ENCODE measurements at places on chromosomes 1 and 21. TPM values are rescaled to one million over a fixed set of nuclear protein-coding genes. Genes with fewer than 3 reads are reported as not detected.

DNA sequence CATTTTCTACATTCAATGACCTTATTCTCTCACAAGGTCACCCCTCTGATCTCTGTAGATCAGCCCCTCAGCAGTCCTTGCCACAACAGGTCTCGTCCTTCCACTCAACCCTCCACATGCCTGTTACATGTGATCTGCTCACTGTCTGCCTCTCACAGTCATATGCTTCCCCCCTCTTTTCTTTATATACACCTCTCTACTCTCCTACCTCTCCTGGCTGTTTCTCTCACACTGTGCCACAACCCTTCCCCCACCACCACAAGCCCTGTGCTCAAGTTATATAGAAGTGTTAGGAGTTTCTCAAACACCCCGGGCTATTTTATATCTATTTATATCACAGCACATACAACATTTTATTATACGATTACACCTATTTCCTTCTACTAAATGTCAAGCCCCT, 12.6 kb downstream of the B3GALNT2 start:
- no peaks in the 10 kb centered on the region for H3K36me3 ChIP-seq
- H3K4me1 ChIP-seq, result no peaks in the 10 kb centered on the region
- DNase-seq, result no peak
- H3K27me3 ChIP-seq, result no peaks in the 10 kb centered on the region
- no peak overlapping the region for H3K27ac ChIP-seq

Gene RHOU
- total RNA-seq, result 1.8 TPM

Gene ASCL5
- not detected for total RNA-seq

Gene LRRC3
- total RNA-seq, result 0.76 TPM

Gene RWDD3
- total RNA-seq, result 22.5 TPM

DNA sequence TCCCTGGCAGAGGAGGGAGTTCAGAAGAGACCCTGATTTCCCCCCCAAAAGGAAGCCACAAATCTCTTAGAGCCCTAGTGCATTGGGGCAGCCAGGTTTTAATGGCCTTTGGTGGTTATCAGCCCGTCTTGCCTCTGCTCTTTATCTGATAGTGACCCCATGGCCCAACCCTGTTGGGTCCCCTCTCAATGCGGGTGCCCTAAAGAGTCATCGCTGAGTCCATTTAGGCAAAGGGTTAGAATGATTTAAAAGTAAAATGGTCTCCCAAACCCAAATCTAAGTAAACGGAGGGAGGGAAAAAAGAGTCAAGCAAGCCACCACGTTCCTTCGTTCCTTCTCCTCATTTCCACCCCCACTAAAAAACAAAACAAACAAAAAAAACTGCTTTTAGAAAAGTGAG, 164.0 kb downstream of the RUNX1 start:
- DNase-seq, result no peak
- H3K27ac ChIP-seq, result no peak overlapping the region
- no peaks in the 10 kb centered on the region for H3K27me3 ChIP-seq
- no peaks in the 10 kb centered on the region for H3K36me3 ChIP-seq
- no peak overlapping the region for H3K4me3 ChIP-seq

GRCh38 chr1:31479811-31480210, 66.8 kb downstream of the SERINC2 start:
- no peaks in the 10 kb centered on the region for H3K27me3 ChIP-seq
- no peak overlapping the region for H3K27ac ChIP-seq
- no peak for DNase-seq
- no peaks in the 10 kb centered on the region for H3K36me3 ChIP-seq

GRCh38 chr21:39022035-39022434, 161.2 kb downstream of the PSMG1 start:
- no peaks in the 10 kb centered on the region for H3K36me3 ChIP-seq
- no peak for DNase-seq
- H3K4me1 ChIP-seq, result no peaks in the 10 kb centered on the region
- H3K27me3 ChIP-seq, result no peaks in the 10 kb centered on the region

GRCh38 chr1:69952676-69953075, 252.7 kb downstream of the LRRC40 start:
- no peaks in the 10 kb centered on the region for H3K36me3 ChIP-seq
- no peak overlapping the region for H3K4me3 ChIP-seq
- H3K27me3 ChIP-seq, result no peaks in the 10 kb centered on the region
- no peak overlapping the region for H3K27ac ChIP-seq

Gene IL23R
- 0.36 TPM for total RNA-seq

- peaks cover 2% of the 10 kb centered on the region for H3K27me3 ChIP-seq
- H3K27ac ChIP-seq, result no peak overlapping the region
- DNase-seq, result no peak
Measured at GRCh38 chr1:51908499-51908898, 30.0 kb upstream of the NRDC start.

- no peak overlapping the region for H3K4me3 ChIP-seq
- no peak for DNase-seq
- H3K36me3 ChIP-seq, result no peaks in the 10 kb centered on the region
- H3K4me1 ChIP-seq, result no peaks in the 10 kb centered on the region
- H3K27me3 ChIP-seq, result no peaks in the 10 kb centered on the region
Measured at GRCh38 chr1:189859385-189859977, 618.2 kb downstream of the BRINP3 start.

DNA sequence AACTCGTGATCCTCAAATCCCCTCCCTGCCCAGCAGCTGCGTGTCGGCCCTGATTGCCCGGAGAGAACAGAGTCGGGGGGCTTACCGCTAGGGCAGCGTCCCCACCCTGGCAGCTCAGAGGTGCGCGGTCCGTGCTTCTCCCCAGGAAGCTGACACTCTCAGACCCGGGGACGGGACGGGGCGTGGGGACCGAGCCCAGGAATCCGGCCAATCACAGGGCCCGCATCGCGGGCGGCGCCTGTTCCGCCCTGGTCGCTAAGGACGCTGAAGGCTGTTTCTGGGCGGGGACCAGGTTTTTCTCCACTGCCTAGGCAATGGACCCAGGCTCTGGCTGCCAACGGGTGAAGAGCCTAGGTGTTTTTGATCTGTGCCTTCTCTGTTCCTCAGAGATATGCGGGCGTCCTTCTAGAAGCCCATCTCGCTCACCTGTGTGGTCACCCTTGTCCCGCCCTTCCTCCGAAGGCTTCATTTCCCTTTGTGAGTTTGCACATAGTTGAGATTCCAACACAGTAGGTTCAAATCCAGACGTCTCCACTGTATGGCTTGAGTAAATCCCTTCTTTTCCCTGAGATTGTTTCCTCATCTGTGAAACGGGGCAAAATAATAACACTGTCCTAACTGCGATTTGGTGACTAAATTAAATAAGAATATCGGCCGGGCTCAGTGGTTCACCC, at the start of gene C1orf87:
C1orf87 (minus strand) TSS at position 166 of the 674 bp plus-strand sequence. CDS start 1,127 bp downstream, outside the sequence.
- no peak within 1 kb of the TSS for H3K4me3 ChIP-seq
- no peak for DNase-seq
- no peaks in the 10 kb centered on the region for H3K4me1 ChIP-seq
- H3K36me3 ChIP-seq, result no peaks in the 10 kb centered on the region
- peaks cover 15% of the 10 kb centered on the region for H3K27me3 ChIP-seq

Gene SLC35F3
- total RNA-seq, result not detected

GRCh38 chr1:84776639-84777038, 86.4 kb upstream of the SSX2IP start:
- no peaks in the 10 kb centered on the region for H3K36me3 ChIP-seq
- no peak for DNase-seq
- H3K27me3 ChIP-seq, result peaks cover 4% of the 10 kb centered on the region
- H3K4me1 ChIP-seq, result peaks cover 20% of the 10 kb centered on the region
- H3K27ac ChIP-seq, result no peak overlapping the region

GRCh38 chr1:12712076-12712475, 3.8 kb upstream of the AADACL3 start:
- no peaks in the 10 kb centered on the region for H3K36me3 ChIP-seq
- no peaks in the 10 kb centered on the region for H3K4me1 ChIP-seq
- H3K4me3 ChIP-seq, result no peak overlapping the region

GRCh38 chr1:113783254-113784103, 24.2 kb upstream of the PHTF1 start:
- peak overlapping the region; percentile 79 for H3K27ac ChIP-seq
- no peak overlapping the region for H3K4me3 ChIP-seq
- DNase-seq, result peak; percentile 60
- H3K27me3 ChIP-seq, result no peaks in the 10 kb centered on the region

GRCh38 chr1:159223004-159223403, 18.3 kb downstream of the ACKR1 start:
- H3K27me3 ChIP-seq, result peaks cover 6% of the 10 kb centered on the region
- H3K36me3 ChIP-seq, result no peaks in the 10 kb centered on the region
- no peak for DNase-seq

GRCh38 chr1:89939059-89939570, 55.8 kb upstream of the ZNF326 start:
- H3K4me3 ChIP-seq, result no peak overlapping the region
- no peaks in the 10 kb centered on the region for H3K4me1 ChIP-seq
- H3K27ac ChIP-seq, result no peak overlapping the region
- DNase-seq, result no peak
- H3K27me3 ChIP-seq, result no peaks in the 10 kb centered on the region

DNA sequence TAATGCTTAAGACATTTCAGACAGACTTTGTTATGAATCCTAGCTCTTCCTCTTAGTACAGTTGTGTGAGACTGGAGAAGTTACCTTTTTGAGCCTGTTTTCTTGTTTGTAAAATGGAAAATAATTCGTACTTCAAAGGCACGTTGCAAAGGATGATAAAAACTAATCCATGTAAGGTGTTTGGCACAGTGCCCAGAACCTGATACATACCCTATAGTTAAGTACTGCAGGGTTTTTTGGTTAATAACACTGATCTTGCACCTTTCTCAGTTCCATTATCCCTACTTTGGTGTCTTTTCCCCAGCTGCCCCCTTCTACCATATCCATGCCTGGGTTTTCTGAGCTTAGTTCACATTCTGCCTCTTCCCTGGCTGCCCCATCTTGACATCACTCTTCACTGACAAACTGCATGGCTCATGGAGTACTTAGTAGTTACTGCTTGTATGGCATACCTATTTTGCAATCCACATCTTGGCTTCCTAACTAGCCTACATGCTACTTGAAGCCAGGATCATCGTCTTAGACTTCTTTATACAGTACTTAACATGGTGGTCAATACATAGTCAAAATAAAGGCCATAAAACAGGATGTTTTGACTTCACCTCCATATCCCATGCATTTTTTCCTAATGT, 10.1 kb downstream of the CCDC185 start:
- no peak overlapping the region for H3K4me3 ChIP-seq
- no peaks in the 10 kb centered on the region for H3K27me3 ChIP-seq

GRCh38 chr1:226615876-226616275, 67.3 kb downstream of the STUM start:
- no peaks in the 10 kb centered on the region for H3K4me1 ChIP-seq
- no peaks in the 10 kb centered on the region for H3K36me3 ChIP-seq
- no peak for DNase-seq
- H3K4me3 ChIP-seq, result no peak overlapping the region
- H3K27me3 ChIP-seq, result peaks cover 10% of the 10 kb centered on the region

Gene LCE3D
- total RNA-seq, result not detected

DNA sequence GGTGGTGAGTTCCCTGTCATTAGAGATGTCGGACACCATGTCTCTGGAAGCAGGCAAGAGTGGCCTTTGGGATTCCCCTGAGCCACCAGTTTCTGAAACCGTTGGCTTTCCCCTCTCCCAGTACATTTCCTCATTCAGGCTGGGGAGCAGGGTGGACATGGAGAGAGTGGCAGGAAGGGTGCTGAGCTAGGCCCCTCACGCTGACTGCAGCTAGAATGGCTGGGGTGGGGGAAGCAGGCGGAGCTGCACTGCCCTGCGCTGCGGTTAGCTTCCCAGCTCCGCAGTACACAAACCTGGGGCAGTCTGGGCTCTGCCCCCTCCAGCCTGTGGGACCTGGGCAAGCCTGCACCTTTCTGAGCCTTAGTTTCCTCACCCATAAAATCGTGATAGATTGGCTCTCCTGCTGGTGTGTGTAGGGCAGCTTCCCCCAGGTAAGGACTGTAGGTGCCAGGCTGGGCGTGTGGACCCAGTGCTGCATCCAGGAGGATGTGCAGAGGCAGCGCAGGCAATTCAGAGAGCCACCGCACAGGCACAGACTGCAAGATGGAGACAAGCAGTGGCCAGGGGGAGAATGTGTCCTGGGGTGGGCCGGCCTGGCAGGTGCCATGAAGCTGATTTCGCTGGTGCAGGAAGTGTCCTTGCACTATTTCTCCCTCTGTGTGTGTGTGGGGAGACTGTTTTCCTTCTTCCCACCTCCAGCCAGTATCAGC, 3.0 kb downstream of the PLA2G2F start:
- H3K4me3 ChIP-seq, result no peak overlapping the region
- H3K4me1 ChIP-seq, result no peaks in the 10 kb centered on the region
- no peaks in the 10 kb centered on the region for H3K36me3 ChIP-seq

DNA sequence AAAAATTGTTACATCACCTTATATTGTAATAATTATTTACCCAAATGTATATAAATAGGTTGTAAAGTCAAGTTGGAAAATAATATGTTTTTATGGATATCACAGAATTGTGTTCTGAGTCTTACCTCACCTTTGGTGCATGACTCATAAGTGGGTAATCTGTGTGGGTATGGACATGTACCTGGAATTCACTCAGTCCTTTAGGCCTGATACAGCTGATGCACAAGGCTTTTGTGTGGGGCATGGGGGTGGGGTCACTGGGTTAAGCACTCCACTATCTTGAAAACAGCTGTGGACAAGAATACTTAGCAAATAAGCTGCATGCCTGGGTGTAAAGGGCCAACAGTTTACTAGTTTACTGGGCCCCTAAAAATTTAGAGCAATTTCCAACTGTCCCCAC, 34.4 kb downstream of the INKA2 start:
- no peaks in the 10 kb centered on the region for H3K36me3 ChIP-seq
- no peak for DNase-seq
- no peak overlapping the region for H3K4me3 ChIP-seq

Gene C1QTNF12
- total RNA-seq, result 4.2 TPM

DNA sequence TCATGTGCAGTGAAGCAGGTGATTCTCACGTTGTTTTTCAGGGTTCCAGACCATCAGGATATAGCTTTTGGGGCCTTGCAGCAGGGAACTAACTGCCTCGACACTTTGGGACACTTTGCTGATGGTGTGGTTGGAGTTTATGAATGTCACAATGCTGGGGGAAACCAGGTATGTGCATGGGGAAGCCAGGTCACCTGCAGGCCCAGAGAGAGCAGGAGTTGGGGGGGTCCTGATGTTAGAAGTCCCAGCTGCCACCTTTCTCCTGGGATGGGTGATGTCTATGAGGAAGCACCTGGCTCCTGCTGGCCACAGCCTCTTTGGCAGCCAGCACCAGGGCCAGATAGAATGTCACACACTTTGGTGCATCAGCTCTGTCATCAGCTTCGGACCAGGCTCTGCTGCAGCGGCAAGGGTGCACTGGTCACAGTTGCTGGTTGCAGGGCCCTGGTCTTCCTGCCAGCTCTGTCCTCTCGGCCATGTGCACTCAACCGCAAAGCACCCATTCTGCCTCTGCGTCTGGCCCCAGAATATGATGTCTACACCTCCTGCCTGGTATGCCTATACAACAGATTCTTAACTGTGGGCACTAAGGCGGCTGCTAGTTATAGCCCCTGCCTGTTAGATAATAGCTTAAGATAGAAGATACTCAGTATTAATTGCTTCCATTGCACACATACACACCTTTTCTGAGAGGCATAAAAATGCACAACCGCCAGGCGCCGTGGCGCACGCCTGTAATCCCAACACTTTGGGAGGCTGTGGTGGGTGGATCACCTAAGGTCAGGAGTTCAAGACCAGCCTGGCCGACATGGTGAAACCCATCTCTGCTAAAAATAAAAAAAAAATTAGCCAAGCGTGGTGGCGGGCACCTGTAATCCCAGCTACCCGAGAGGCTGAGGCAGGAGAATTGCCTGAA, 160.7 kb downstream of the PGBD5 start:
- DNase-seq, result no peak
- H3K36me3 ChIP-seq, result peaks cover 36% of the 10 kb centered on the region
- no peaks in the 10 kb centered on the region for H3K27me3 ChIP-seq
- no peak overlapping the region for H3K27ac ChIP-seq
- no peak overlapping the region for H3K4me3 ChIP-seq
- H3K4me1 ChIP-seq, result peaks cover 12% of the 10 kb centered on the region

GRCh38 chr1:70902211-70902610, 145.4 kb downstream of the PTGER3 start:
- no peaks in the 10 kb centered on the region for H3K36me3 ChIP-seq
- H3K27ac ChIP-seq, result no peak overlapping the region
- no peak for DNase-seq

Measured in T-cell (primary cell).